ENCODE measurements at places on chromosomes 7 and 10.

DNA sequence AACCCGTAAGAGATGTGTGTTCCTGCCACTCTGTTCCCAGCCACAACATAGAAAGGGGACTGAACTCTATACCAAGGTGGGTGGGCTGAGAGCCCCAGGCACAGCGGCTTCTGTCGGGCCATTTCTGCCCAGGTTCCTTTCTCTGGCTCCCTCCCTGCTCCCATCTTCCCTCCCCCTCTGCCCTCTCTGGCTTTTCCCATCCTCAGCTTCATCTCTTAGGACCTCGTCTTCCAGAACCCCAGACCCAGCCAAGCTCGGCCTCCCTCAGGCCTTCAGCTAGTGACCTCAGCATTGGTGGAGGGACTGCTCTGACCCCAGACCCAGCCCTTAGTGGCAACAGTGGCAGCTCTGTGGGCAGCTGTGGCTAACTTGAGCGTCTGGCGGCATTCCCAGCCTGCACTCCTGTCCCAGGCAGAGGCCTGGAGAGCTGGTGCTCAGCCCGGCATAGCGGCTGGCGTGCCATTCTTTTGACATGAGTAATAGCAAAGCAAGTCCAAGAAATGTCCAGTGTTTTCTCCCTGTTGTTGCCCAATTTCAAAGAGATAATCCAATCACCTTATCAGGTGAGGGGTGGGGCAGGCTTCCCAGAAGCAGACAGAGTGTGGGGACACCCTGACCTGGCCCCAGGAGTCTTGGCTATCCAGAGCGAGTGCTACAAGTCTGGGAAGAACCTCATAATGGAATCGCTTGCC is 15.9 kb downstream of the PTPRE start:
- DNase-seq, result no peak

DNA sequence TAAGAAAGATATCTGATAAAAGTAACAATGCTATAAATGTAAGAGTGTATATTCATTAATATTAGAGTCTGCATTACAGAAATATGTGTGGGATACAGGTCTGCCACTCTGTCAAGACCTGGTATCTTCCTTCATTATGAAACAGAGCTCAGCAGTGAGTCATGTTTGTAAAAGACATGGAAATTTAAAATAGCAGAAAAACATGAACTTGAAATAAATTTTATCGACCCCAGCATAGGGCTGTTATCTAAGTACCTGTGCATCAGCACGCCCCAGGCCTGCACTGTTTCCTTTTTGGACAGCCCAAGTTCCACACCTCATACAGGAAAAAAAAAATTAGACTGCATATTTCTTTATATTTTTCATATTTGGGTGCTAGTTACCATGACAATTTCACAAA is 58.0 kb upstream of the ZPBP start:
- DNase-seq, result no peak

- DNase-seq, result no peak
Measured at GRCh38 chr10:101772895-101773761, 2.8 kb downstream of the FGF8 start.

GRCh38 chr7:128708235-128708634 is 30.9 kb upstream of the CALU start:
- no peak for DNase-seq

GRCh38 chr7:131219312-131220041 is 108.2 kb upstream of the MKLN1 start:
- no peak for DNase-seq

DNA sequence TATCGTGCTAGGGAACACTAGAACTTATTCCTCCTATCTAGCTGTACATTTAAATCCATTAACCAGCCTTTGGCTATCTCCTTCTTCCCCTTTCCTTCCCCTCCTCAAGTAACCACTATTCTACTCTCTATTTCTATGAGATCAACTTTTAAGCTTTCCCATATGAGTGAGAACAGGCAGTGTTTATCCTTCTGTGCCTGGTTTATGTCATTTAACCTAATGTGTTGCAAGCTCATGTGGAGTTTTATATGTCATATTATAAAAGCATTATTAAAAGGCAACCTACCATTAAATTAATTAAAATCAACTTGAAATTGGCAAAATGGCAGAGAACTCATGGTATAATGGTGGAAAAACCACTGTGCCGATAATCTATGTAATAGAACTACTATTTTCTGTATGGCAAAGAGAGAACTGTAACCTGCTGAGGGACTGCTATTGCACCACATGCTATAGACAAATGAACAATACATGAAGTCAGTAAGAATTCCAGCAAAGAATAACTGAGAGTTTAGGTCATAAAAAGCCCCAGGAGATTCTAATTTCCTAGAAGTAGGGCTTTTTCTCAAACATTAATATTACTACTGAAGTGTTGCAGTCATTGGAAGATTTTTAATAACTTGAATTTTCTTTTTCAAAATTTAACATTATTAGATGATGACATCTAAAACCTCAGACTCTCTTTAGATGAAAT is 81.8 kb downstream of the LRRN3 start:
- no peak for DNase-seq

- DNase-seq, result no peak
Measured at GRCh38 chr7:20362574-20363253, 32.0 kb downstream of the ITGB8 start.

DNA sequence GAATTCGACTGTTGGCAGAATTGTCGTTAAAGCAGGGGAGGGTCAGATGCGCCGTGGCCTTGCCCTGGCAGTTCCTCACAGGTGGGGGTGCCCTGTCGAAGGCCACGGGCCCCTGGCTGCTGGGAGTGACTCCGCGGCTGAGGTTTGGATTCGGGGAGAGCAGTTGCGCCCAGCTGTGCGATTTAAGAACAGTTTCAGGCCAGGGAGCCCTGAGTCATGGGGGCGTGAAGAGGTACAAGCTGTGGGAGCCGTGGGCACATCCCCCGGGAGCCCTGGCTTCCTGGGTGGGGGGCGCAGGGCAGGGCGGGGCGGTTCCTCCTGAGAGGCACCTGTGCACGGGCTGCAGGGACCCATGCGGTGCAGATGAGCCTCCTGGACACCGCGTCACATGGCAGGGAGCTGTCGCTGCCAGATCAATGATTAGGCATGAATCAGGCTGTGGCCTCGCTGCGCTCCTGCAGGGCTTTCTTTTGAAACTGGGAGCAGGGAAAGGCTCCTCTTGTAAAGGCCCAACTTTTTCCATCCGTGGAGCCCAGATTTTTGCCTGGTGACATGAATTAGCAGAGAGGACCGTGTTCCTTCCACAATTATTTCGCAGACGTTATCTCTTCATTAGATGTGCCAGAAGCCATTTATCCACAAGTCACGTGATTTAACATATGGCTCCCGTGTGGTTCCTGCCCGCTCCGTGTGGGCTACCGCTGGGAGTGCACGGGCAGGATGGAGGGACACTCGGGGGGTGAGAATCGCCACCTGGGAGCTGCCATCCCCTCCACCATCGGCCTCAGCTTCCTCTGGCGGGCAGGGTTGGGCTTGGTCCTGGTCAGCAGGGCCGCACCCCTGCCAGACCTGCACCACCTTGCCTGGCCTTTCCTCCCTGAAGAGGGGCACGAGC is 918 bp downstream of the PWWP2B start:
- peak; percentile 28 for DNase-seq

GRCh38 chr10:13448216-13448615 is 80.6 kb downstream of the BEND7 start:
- no peak for DNase-seq

GRCh38 chr7:33448035-33448434 is 318.7 kb downstream of the BBS9 start:
- DNase-seq, result no peak

DNA sequence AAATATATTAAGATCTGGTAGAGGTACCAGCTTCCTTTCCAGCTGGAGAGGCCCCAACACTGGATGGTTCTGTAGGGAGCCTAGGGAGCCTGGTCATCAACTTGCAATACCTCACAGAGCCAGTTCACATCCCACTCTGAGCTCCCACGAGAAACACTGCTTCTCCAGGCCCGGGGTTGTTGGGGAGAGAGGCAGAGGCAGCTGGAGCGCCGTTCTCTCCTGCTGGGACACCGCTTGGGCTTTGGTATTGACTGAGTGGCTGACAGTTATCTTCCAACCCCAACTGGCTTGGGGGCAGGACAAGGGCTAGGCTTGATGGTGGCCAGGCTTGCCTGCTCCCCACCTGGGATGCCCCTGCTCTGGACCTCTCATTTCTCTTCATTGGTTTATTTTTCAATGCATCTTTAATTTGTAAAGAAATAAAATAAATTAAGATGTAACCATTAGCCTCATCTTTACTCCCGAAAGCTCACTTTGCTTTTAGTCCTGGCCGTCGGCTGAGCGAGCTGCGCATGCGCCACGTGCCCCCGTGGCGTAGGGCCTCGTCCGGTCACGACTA is 10.0 kb upstream of the CHCHD1 start:
- DNase-seq, result peak; percentile 75

DNA sequence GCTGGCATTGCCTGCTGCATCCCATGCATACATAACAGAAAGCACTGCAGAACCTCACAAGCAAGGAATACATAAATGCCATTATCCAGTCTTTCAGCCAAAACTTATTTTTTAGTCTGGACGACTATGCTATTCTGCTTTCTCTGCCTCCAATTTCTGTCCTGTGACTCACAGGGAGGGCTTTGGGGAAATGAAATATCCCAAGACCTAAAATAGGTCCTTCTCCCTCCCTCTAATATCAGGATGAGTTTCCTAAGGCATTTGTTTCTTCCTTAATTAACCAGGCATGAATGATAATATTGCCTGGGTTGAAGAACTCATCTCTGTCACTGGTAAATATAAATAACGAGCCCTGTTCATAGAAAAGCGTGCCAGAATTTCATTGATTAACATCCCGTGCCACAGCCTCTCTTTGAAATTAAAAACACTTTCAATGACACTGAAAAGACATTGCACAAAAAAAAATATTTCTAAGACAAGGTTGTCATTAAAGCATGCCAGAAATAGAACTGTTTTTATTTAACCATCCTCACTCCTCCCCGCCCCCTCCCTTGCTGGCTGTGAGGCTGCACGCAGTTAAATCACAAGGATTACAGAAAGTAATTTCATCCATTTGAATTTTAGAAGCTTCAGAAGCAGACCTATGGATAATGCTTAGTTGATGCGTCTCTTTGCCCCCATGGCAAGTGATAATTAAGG is 103.0 kb upstream of the ANKRD1 start:
- no peak for DNase-seq

DNA sequence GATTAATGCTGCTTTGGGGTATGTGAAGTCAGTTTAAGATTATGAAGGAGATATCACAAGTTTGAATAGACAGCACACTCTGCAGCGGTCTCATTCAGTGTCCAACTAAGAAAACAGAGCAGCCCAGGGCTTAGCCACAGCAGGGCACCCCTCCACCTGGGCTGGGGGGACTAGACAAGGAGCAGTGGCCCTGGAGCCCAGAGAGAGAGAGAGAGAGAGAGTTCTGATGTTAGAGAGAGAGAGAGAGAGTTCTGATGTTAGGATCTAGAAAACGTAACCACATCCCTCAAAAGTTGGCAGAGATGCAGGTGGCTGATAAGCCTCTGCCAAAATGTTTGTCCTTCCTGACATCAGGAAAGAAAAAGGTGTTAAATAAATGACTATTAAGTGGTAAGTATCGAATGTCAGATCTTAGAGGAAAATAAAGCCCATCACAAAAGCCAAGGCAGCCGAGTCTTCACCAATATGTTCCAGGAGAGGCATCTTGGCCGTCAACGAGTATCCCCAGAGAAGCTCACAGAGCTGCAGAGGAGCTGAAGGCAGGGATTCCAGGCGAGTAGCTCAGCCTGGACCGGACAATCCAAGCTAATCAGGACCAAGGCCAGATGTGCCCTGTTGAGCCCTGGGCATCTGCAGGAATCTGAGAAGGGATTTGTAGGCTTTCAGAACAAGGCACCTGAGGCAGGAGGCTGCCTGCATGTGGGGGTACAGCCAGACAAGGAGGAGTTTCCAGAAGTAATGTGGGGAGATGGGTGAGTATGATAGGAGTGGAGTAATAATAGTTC is 150.1 kb upstream of the TCF7L2 start:
- DNase-seq, result no peak

- DNase-seq, result no peak
Measured at GRCh38 chr7:51949726-51950644, 633.4 kb upstream of the COBL start.

DNA sequence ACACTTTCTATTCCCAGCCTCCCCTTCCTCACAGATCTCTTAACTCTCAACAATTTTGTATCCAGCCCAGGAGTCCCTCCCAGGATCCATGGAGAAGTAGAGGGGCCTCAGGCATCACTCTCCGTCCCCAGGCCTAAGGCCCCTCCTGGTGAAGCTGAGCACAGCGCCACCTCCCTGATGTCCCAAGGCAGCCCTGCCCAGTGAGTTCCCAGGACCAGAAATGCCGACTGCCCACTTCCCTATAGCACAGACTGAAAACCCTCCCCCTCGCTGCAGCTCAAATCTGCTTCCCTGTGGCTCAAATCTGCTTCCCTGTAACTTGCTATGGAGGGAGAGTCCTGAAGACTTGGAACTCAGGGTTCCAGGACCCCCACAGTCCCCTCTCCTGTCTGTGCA is 35.6 kb downstream of the YKT6 start:
- DNase-seq, result no peak

DNA sequence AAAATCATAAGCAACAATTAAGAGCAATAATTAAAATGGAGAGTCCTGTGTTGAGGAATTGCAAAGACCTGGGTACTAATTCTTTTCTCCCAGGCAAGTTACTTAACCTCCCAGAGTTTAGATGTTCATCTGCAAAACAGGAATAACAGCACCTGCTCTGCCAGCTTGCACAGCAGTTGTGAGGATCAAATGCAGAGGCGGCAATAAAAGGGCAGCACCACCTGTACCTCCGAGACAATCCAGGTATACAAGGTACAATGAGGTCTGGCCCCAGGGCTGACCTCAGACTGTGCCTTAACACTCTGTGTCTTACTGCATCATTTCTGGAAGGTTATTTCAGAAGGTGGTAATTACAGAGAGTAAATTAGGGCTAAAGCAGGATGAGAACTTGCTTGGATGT is 14.5 kb upstream of the FAM204A start:
- DNase-seq, result no peak

DNA sequence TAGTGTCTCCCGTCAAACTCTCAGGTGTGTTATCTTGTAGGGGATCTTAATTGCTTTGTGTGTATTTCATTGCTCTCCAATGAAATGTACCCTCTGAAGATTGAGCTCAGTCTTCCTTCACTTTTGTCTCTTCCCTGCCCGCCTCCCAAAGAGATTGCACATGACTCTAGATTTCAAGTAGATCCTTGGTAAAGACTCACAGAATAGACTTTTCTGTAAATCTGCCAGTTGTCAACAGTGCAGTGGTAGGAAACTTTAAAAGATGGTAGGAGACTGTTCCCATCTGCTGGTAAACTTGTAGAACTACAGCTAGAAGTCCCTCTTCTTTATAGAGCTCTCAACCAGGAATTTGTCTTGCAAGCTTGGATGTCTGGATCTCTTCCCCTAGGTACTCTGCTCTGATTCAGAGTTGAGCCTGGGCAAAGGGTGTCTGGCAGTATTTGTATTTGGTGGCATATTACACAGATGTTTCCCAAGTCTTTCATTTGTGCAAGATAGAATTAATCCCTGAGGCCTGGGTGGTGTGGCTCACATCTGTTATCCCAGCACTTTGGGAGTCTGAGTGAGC is 9.6 kb downstream of the CCL26 start:
- no peak for DNase-seq

- no peak for DNase-seq
Measured at GRCh38 chr7:32680259-32681173, 185.2 kb downstream of the AVL9 start.

All from stimulated activated CD8-positive, alpha-beta memory T cell treated with anti-CD3 and anti-CD28 coated beads, Interleukin-2, amount 100 ng/mL, for 48 hours (primary cell).